GM23248 (cell line): ENCODE measurements at places on chromosomes 1 and 21.

DNA sequence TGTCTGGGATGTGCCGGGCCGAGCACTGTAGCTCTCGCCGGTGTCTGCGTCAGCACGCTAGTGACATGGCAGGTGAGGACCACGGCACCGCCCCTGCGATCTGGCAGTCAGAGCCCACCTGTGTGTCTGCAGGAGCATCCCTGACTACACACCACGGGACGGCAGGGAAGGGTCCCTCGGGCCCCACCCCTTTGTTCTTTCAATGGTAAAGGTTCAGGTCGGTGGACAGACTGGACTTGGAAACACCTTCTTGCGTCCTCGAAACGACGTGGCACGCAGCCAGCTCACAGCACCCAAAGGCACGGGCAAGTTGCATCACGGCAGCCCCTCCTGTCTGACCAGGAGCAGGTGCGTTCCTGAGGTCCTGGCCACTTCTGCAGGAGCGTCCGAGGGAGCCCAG is 3.7 kb upstream of the SAMD11 start:
- no peak for DNase-seq

- DNase-seq, result no peak
Measured at GRCh38 chr1:99456536-99456935, 189.4 kb upstream of the PALMD start.

GRCh38 chr1:63498106-63498505 is 24.9 kb downstream of the ITGB3BP start:
- no peak for DNase-seq

GRCh38 chr1:156503698-156504437 is 3.3 kb upstream of the MEF2D start:
- peak; percentile 16 for DNase-seq

DNA sequence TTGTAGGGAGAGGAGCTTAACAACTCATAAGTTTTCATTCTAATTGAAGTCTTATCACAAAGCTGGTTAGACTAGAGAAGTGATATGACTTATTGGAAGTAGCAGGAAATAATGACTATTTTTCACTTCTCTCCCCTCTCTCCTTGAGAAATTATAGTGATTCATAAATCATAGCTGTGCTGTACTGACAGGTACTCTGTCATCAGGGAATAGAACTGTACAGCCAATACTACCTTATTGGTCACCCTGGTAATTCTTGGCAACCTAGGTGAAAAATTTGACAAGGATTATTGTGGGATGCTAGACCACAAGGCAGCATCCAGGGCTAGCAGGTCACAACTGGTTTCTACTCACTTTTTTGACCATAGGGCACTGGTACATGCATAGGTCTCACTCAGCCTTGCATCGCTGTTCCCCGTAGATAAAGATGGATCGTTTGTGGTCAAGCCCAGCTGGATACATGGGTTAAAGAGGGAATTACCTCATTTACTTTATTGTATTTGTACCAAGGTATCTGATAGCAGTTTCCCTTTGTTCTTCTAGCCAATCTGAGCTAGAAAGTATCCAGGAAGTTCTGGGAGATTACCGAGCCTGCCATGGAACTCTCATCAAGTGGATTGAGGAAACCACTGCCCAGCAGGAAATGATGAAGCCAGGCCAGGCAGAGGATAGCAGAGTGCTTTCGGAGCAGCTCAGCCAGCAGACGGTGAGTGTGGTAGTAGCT is 113.6 kb downstream of the MACF1 start:
- DNase-seq, result no peak

DNA sequence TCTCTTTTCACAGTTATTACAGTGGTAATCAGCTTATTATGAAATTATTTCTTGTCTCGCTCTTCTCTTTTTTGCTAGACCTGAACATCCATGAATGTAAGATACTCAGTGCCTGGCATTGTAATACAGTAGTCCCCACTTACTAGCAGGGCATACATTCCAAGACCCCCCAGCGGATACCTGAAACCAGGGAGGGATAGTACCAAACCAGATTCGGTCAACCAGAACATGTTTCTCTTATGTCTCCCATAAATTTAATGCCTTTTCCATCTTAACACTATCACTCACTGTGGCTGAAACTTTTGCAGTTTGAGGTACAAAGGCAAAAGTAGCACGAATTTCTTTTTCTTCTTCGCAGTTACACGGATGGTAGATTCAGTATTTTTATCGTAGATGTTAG is 24.6 kb upstream of the B3GALT2 start:
- DNase-seq, result no peak

- peak; percentile 45 for DNase-seq
Measured at GRCh38 chr21:15967661-15968060, 237.9 kb downstream of the USP25 start.

GRCh38 chr1:22380024-22380785 is 71.4 kb upstream of the ZBTB40 start:
- peak; percentile 71 for DNase-seq

GRCh38 chr21:43790010-43790524 is 690 bp downstream of the RRP1 start:
- DNase-seq, result peak; percentile 54

DNA sequence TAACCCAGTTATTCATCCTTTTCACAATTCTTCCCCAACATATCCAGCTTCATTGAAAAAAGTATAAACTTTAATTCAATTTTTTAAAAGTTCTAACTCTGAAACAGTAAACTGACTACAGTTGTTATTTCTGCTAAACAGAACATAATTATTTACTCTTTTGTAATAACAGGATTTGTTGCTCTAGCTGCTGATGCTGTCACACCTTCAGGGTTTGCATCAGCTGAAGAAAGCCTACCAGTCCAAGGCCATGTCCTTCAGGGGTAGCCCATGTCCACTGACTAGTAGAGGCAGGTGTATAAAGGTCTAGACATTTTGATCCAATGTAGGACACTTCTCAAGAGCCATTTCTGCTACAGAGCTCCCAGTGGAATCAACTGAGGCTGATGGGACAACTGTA is 107.7 kb downstream of the CDC42BPA start:
- DNase-seq, result no peak
